ENCODE measurements at places on chromosomes 16 and 17. TPM values are rescaled to one million over a fixed set of nuclear protein-coding genes. Genes with fewer than 3 reads are reported as not detected.

KRTAP4-1 gene
- not detected for total RNA-seq

GPRC5C gene
- total RNA-seq = 17.1 TPM

PRAC1 gene
- total RNA-seq = not detected

KCNH4 gene
- 0.47 TPM for total RNA-seq

IQCK gene
- total RNA-seq = 6.2 TPM

GFAP gene
- total RNA-seq = 1.6 TPM

SLC13A2 gene
- not detected for total RNA-seq

GRAPL gene
- not detected for total RNA-seq

MYH3 gene
- 0.99 TPM for total RNA-seq

TP53TG3C gene
- not detected for total RNA-seq

TOP2A gene
- total RNA-seq = 291 TPM

PIPOX gene
- total RNA-seq = 57.2 TPM

CMTM1 gene
- total RNA-seq = 2.0 TPM

- DNase-seq = no peak
These were observed 618 bp downstream of the CCDC78 start for GRCh38 chr16:725463-726187.

DNA sequence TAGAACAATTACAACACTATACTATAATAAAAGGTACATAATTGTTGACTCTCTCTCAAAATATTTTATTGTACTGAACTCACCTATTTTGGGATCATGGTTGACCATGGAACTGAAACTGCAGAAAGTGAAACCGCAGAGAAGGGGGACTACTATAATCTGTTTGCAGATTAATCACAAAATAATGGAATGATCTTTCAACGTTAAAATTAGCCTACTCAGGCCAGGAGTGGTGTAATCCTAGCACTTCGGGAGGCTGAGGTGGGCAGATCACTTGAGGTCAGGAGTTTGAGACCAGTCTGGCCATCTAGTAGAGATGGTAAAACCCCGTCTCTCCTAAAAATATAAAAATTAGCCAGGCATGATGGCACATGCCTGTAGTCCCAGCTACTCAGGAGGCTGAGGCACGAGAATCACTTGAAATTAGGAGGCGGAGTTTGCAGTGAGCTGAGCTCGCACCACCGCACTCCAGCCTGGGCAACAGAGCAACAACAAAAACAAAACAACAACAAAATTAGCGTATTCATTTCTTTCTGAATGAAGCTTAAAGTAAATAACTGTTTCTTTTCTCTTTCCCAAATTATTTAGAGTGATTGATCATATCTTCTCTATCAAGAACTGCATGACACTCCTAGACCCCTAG, 45.6 kb downstream of the IKZF3 start:
- DNase-seq = no peak

DNA sequence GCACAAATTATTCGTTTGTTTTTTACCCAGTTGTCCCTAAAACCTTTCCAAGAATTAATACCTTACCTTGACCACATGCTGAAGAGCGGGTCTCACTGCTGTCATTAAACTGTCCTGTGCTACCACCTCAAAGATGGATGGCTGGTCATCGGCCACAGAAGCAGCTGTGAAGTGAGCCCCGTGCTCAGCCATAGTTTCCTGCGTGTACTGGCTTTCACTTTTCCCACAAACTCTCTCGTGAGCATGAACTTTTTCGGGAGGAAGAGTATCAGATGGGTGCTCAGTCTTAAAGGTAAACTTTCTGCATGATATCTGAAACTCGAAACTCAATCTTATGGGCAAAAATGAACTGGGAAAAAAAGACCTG, 558 bp downstream of the PEX12 start:
- DNase-seq = no peak

GRCh38 chr17:14360856-14361255, 60.0 kb downstream of the HS3ST3B1 start:
- DNase-seq = no peak

DNA sequence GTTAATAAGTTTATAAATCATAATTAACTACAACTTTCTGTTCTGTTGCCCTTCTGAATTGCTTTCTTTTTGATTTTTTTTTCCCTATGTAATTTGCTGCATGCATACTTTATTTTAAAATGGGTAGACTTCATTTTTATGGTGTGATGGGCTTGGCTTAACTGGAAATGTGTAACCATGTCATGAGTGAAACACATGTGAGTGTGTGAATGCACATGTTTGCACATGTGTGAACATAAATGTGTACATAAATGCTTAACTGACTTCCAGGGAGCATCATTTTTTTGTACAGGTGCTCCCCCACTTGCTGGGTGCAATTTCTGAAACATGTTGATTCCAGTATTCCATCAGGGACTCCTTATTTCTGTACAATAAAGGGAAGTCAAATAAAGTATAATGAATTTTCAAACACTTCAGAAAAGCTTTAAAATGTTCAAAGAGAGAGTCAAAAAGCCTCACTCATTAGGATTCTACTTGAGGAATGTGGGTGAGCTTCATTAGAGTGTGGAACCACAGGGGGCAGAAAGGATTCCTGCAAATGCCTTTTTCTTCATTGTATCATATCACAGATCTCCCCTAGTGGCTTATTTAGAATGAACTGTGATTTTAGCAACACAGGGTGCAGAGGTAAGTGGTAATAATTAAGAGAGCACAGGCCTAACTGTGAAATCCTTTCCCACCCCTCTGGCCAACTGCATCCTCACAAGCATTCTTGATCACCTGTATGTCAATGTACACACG, 31.7 kb upstream of the CDH11 start:
- DNase-seq = no peak

GRCh38 chr16:27920391-27920891, 143.1 kb downstream of the GSG1L start:
- DNase-seq = peak; percentile 62

GRCh38 chr17:17351901-17352781, 49.0 kb downstream of the NT5M start:
- no peak for DNase-seq

GRCh38 chr17:73446617-73447016, 134.8 kb upstream of the CDC42EP4 start:
- no peak for DNase-seq

DNA sequence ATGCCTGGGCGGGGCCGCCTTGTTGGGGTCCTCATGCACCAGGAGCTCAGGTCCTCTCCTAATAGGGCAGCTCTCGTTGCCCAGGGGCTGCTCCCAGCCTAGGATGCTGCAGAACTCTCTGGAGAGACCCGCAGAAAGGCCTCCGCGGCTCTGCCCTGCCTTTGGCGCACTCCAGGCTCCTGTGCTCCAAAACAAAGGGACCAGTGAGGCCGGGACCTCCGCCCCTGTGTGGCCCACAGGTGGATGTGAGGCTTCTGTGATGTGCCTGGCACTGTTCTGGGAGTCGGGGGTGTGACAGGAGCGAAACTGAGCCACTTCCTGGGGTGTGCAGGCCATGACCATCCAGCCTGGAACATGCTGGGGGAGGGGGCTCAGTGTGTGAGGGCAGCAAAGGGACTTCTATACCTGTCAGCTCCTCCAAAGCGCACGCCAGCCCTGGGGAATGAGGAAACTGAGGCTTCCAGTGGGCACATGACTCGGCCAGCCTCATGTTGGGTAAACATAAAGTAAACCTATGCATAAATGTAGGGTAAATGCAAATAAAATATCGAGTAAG, 153.2 kb downstream of the IRF8 start:
- DNase-seq = no peak

GRCh38 chr17:3982541-3983017, 18.3 kb upstream of the ATP2A3 start:
- DNase-seq = no peak

- no peak for DNase-seq
These were observed 50.5 kb downstream of the DYNLRB2 start for GRCh38 chr16:80591071-80591915.

- DNase-seq = no peak
These were observed 124.6 kb downstream of the IRX5 start for GRCh38 chr16:55055262-55055661.

- DNase-seq = peak; percentile 84
These were observed 34.0 kb downstream of the NEUROD2 start for GRCh38 chr17:39573447-39574298.

GRCh38 chr16:52298769-52299168, 248.2 kb downstream of the TOX3 start:
- no peak for DNase-seq

DNA sequence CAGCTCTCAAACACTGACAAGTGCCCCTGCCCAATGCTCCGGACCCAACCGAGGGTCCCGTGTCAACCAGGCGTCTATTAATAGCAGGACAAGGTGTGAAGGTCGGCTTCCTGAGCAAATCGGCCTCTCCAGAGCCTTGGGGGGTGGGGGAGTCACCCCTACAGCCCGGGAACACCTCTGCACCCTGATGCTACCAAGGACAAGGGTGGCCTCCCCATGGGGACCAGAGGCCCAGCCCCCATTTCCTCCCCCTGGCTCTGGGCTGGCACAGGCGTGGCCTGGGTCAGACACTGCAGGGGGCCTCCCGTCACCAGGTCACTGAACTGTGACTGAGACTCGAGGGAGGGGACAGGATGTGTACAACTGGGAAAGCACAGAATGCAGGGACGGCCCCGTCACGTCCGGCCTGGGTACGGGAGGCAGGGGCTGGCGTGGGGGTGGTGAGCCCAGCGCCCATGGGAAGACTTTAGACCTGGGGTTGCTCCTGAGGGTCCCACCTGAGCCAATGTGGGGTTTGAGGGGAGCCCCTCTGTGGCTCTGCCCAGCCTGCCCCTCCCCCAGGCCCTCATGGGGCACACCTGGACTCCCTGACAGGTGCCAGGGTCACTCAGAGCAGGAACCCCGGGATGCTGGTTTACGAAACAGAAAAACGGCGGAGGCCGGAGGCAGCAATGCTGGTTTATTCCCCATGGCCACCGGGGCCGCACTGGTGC, 579 bp upstream of the CYBA start:
- DNase-seq = no peak

- DNase-seq = peak; percentile 100
These were observed 2.4 kb upstream of the BCKDK start for GRCh38 chr16:31105677-31106213.

DNA sequence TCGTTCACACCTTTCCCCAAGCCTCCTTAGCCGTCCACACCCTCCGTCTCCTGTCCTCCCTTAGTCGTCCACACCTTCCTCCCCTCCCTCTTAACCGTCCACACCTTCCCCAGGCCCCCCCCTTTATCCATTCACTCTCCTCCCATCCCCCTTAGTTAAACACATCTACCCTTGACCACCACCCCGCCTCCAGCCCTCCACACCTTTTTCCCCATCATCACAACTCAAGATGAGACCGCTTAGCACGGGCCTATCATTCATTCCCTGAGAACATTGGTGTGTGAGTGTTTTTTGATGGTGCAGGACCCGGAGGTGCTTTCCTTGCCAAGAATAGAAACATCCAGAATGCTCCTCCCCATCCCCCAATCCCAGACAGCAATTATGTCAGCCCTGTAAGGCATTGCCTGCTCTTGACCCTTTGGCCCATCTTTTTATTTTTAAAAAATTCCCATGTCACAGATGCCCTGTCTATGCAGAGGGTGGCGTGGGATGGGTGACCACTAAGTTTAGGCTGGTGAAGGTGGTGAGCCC, 1.4 kb downstream of the TENT4B start:
- DNase-seq = no peak

- DNase-seq = no peak
These were observed 49.0 kb upstream of the HAS3 start for GRCh38 chr16:69056421-69056820.

DNA sequence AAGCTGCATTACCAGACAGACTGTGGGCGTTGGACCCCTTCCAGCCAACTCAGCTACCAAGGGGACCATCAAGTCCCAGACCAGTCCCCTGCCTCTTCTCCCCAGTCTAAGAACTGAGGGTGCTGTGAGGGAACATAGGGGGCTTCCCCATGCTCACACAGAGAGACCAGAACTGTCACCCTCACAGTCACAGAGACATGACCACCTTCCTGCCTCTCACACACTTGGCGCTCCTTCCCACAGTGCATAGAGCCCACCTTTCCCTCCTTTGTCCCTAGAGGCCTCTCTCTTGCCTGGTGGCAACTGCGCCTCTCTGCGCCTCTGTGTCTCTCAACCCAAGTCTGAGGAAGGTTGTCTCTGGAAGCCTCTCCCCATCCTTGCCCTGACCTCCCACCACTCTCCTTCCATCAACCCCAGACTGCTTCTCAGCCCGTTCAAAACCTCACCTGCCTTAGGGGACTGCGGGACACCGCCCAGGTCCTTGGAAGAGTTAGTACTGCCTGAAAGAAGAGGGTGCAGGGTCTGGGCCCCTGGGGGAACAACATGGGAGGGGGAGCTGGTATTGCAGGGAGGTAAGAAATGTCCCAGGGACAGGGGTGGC, 6.1 kb upstream of the LHX1 start:
- DNase-seq = no peak

- DNase-seq = no peak
These were observed 6.0 kb upstream of the CPD start for GRCh38 chr17:30372755-30373154.

- no peak for DNase-seq
These were observed 91.0 kb downstream of the RTN4RL1 start for GRCh38 chr17:1933875-1934715.

DNA sequence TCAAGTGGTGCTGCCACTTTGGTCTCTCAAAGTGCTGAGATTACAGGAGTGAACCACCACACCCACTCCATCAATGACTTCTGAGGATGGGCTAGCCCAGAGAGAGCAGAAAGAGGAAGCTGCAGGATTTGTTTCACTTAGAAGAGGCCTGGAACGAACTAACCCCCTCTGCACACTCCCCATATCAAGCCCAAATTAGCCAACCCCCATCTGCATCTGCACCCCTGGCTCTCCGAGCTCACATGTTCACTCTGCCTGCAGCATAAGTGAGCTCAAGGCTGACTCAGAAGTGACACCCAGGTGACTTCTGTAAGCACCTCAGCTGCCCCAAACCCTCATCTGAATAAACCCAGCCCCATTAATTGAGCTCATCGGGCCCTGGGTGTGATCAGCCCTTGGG, 4.8 kb downstream of the SCNN1G start:
- DNase-seq = no peak

GRCh38 chr17:50481648-50482047, 3.0 kb downstream of the RSAD1 start:
- no peak for DNase-seq

DNA sequence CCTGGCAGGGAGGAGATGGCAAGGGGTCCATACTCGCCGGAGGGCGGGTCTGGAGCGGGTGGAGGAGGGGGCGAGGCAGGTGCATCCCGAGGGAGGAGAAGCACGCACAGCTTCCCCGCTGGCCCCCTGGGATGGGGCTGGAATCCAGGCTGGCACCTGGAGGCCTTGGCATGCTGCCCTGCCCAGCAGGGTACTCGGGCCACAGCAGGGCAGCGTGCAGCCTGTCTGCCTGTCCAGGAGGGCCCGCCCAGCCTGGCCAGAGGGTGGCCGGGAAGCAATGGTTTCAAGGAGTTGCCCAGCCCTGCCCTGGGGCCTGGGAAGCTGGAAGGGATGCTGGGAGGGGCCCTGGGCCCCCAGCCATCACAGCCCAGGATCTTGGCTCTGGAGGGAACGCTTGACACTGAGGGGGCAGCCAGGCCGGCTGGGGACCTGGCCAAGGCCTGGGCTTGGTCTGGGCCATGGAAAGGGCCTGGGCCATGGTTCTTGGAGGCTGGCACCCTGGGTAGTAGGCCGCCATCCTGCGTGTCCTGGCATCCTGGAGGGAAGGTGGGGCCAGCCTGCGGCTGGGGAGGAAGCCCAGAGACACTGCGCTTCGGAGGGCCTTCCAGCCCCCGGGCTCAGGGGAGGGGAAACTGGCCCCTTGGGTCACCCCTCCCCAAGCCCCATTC, 1.1 kb downstream of the GLIS2 start:
- DNase-seq = peak; percentile 73

GRCh38 chr17:82052638-82053059, 951 bp downstream of the GPS1 start:
- DNase-seq = no peak

- no peak for DNase-seq
These were observed 346.9 kb downstream of the C16orf95 start for GRCh38 chr16:86970279-86970678.

Measured in H1 (cell line).